ENCODE measurements at places on chromosomes 6 and 20. TPM values are rescaled to one million over a fixed set of nuclear protein-coding genes. Genes with fewer than 3 reads are reported as not detected.

GNRH2 gene
- 1.9 TPM for polyA plus RNA-seq

CALHM5 gene
- not detected for polyA plus RNA-seq

QKI gene
- 36.1 TPM for polyA plus RNA-seq

TMEM170B gene
- 25.6 TPM for polyA plus RNA-seq

MYT1 gene
- 35.8 TPM for polyA plus RNA-seq

ULBP2 gene
- 1.5 TPM for polyA plus RNA-seq

SLC25A27 gene
- 31.1 TPM for polyA plus RNA-seq

UBD gene
- not detected for polyA plus RNA-seq

MAPK14 gene
- 18.2 TPM for polyA plus RNA-seq

SPATS1 gene
- polyA plus RNA-seq: not detected

CTAGE9 gene
- not detected for polyA plus RNA-seq

OTOR gene
- polyA plus RNA-seq: not detected

RAET1L gene
- polyA plus RNA-seq: not detected

THBS2 gene
- 1.0 TPM for polyA plus RNA-seq

BPI gene
- not detected for polyA plus RNA-seq

TNFRSF21 gene
- 13.0 TPM for polyA plus RNA-seq

ANGPT4 gene
- polyA plus RNA-seq: not detected

RIPPLY2 gene
- 5.0 TPM for polyA plus RNA-seq

SNAP25 gene
- 139 TPM for polyA plus RNA-seq

All from neural cell (in vitro differentiated cells).